ENCODE measurements at places on chromosomes 6 and 20.

- no peak for DNase-seq
Measured at GRCh38 chr6:15989397-15989796, 139.5 kb upstream of the MYLIP start.

- DNase-seq, result no peak
Measured at GRCh38 chr6:100112855-100113508, 119.0 kb upstream of the MCHR2 start.

GRCh38 chr6:156889469-156889868 lies 112.3 kb downstream of the ARID1B start:
- no peak for DNase-seq

- DNase-seq, result no peak
Measured at GRCh38 chr6:47581591-47581990, 104.0 kb downstream of the CD2AP start.

DNA sequence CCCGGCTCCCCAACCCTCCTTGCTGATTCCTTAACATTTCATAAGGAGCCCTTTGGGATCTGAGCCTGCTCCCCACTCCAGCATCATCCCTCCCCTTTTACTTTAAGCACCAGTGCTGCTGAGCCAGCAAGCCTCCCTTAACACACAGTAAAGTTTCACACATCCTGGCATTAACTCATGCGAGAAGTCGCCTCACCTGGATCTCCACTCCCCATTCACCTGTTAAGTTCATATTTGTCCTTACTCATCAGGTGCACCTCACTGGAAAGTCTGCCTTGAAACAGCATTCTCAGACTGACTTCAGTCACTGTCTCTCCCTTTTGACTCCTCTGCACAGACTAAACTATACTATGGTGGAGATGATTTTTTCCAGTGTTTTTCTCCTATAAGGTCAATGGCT lies 47.8 kb upstream of the MAP7 start:
- no peak for DNase-seq
